IPS DF 19.7 (cell line): ENCODE measurements at places on chromosomes 6 and 20.

GRCh38 chr20:50020288-50020687, 37.5 kb downstream of the SNAI1 start:
- no peak for DNase-seq

DNA sequence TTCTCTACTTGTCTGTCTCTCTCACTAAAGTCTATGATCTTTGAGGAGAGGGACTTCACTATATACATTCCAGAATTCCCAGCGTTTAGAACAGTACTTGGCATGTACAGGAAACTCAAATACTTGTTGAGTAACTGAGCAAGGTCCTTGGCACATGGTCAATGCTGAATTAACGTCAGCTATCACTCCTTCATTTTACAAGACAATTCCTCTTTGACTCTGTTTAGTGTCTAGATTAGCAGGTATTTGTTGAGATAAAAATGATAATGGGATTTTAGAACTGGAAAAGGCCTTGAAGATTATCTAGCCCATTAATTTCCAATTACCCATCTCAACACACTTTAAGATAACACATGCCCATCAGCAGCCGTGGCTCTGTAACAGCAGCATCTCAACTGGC, 6.6 kb upstream of the GUCA1B start:
- DNase-seq: no peak

- DNase-seq: no peak
These were observed 185.3 kb downstream of the ADAT2 start for GRCh38 chr6:143264986-143265764.

DNA sequence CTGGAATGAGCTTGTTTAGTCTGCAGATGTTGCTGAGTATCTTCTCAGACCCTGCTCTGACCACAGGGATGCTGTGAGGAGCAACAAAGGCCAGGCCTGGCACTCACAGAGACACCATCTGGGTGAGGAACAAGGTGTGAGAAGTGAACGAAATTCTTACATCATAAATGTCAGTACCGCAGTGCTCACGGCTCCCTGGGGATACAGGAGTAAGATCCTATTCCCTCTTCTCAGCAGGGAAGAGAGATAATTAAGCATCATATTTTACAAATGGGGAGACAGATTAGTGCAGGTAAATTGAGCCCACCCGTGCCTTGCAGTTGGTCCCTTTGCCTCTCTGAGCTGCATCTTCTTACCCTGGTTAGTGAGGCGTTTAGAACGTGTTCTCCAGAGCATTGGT, 106.2 kb downstream of the DTD1 start:
- DNase-seq: no peak

DNA sequence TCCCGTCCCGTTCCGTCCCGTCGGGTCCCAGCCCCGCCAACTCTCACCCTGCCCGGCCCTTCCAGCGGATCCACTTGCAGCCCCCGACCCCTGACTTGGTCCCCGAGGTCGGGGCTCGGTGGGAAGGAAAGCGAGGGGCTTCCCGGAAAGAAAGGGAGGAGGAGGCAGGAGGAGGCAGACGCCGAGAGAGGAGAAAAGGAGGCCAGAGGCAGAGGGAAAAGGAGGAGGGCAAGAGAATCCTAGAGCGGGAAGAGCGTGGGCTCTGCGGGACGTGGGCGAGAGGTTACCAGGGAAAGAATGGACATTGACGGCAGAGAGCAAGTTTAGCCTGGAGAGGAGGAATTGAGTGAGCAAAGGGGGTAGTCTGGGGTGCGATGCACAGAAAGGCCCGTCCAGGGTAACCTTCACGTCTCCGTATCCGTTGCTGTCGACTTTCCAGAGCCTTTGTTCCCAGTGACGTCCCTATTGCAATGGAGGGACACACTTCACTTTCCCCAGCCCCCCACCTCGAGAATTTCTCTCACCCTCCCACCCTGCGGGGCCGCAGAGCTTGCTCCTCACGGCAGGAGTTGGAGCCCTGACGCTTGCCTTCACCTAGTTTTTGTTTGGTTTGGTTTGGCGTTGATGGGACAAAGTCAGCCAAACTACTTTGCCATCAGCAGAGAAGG, 477 bp upstream of the MOXD1 start:
- no peak for DNase-seq

DNA sequence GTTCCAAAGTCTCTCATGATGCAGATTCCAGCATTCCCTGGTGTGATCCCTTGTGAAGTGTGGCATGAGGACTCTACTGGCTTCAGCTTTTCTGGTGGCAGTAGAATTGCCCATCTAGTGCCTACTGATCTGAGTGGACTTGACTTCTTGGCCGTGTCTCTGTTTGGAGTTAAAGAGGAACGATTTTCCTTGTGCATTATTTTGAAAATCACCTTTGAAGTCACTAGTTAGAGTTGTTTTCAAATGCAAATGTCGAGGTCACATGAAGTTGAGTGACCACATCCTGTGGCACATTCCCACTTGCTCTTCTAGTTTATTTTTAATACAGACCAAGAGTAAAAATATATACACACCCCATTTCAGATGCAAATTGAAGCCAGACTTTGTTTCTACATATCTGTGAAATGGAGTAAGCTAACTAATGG, 270.7 kb upstream of the TAB2 start:
- no peak for DNase-seq

DNA sequence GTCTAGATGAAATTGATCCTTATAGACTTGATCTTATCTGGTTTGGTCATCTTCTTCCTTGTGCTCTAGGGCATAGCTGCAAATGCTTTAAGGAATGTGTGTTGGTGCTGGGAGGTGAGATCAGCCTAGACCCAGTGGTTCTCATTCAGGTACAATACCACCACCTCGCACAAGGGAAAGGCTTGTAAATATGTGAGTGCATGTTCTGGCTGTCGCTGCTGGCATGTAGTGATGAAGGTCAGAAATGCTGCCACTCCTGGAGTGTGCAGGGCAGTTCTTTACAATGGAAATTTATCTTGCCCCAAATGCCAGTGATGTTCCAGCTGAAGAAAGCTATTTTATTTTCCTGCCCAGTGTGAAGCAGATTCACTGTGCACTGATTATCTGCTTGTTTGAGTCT, 900.9 kb downstream of the QKI start:
- DNase-seq: no peak

DNA sequence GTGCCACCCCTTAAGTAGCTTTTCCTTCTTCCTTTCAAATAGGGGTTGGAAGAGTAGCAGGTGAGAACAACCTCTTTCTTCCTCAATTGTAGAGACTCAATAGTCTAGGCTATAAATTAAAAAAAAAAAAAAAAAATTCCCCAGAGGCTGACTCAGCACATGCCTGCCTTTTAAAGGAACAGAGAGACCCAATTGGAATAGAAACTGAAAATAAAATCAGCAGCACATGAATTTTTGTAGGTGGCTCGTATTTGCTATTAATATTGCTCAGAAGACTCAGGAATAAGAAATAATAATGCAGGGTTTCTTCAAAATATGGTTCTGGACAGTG, 19.3 kb downstream of the TOP1 start:
- DNase-seq: no peak

GRCh38 chr6:128516514-128516898, 3.9 kb downstream of the PTPRK start:
- no peak for DNase-seq

- DNase-seq: no peak
These were observed 27.0 kb downstream of the CBFA2T2 start for GRCh38 chr20:33516882-33517281.

GRCh38 chr6:54156650-54157250, 45.5 kb downstream of the MLIP start:
- no peak for DNase-seq

DNA sequence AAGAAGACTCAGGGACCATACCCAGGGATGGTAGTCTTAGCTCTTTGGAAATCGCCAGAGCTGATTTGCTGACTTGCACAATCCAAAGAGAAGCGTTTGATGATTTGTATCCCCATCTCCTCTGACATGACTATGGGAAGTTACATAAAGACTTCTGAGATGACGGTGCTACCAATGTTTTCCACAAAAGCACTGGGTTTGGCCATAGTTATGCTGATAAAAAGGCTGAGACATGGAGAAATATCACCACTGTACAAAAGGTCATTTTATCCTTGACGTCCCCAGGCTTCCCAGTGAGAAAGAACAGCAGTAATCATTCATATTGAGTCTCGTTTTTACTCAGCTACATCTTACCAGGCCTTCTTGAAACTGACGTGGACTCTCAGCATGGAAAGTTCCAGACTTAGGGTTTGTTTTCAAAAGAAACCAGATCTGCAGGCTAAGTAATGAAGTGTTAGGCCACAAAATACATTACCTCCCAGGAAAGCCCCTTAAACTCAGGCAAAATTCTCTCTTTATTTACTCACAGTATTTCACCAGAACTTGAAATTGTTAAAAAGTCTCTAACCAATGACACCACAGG, 370.3 kb upstream of the JARID2 start:
- DNase-seq: no peak

- no peak for DNase-seq
These were observed at the start of gene GLP1R for GRCh38 chr6:39048481-39049399. GLP1R (plus strand) TSS chr6:39048781; CDS start chr6:39048841, 60 bp downstream.

DNA sequence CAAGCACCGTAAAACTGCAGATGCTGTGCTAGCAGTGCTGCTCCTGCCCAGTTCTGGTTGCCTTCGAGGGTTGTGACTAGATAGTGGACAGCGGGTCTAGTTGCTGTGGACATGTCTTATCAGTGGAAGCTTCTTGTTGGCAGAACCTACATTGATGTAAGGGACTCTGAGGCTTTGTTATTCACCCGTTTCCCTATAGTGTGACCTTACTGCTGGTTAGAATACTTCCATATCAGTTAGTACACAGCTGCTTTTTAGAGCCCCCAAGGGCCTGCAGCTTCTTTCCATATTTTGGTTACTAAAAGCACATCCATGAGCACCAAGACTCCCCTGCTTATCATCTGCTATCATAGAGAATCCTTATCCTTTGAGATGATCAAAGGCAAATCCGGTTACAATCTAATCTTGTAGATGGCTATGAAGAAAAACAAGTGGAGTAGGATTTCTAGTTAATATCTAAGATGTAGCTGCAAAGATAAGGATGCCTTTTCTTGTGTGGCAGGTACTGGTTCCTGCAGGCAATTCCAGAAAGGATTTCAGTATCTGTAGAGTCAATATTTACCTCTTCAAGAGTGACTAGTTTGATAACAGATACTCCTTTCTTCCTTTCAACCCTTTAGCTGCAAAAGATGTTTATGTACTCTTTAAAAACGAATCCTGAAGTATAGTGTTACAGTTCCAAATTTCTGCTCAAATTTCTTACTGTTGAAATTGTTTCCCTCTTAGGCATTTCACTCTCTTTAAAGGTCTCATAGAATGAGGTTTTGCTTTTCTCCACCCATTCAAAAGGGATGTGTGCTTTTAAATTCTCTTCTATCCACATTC, 163.6 kb downstream of the JARID2 start:
- no peak for DNase-seq

GRCh38 chr6:106360410-106360988, at the start of gene CRYBG1:
CRYBG1 (plus strand) TSS chr6:106360717; CDS start chr6:106360909, 192 bp downstream.
- DNase-seq: no peak

DNA sequence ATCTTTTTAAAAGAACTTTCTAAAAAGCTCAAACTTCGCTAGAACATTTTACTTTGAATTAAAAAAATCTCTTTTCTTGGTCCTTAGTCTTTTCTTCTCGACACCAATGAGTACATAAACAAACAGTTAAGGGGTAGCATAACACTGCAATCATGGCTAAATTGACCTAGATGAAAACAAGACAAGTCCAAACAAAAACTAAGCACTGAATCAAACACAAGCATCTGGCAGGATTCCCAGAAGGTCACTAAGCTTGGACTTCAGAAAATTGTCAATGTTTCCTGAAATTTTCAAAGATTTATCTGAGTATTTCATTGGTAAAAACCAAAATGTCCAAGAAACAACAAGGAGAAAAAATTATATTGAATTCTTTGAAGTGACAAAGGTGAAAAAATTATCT, 5.0 kb downstream of the COL21A1 start:
- no peak for DNase-seq

GRCh38 chr6:49855221-49855620, 11.1 kb downstream of the CRISP1 start:
- no peak for DNase-seq

GRCh38 chr6:68238097-68238601, 396.9 kb upstream of the ADGRB3 start:
- DNase-seq: no peak

DNA sequence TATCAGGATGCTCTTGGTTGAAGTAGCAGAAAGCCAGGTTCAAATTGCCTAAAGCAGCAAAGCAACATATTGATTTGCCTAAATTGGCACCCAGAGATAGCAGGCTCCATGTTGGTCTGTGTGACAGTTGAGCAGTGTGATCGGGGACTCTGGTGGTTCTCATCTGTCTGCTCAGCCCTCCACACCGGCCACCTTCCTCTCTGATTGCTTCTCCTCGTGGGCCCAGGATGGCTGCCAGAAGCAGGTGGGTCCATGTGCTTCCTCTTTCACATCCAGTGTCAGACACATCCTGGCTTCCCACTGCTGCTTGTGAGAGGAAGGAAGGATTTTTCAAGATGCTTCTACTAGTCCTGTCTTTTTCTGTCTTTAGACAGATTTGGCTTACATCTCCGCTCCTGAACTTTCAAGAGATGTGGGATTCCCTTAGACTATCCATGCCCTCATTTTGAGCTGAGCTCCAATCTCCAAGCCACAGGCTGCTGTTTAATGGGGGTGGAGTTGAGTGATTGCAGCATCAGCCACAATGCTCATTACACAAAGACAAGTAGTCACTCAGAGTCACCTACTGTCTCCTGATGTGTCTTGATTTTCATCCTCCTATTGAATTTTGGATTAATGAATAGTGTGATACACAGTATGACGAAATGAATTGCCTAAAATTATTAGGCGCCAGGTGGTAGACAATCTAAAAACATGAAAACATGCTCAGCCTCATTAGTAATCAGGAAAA, 122.2 kb downstream of the ZDHHC14 start:
- no peak for DNase-seq

- DNase-seq: no peak
These were observed 145.0 kb downstream of the LRRC1 start for GRCh38 chr6:53939830-53940229.

DNA sequence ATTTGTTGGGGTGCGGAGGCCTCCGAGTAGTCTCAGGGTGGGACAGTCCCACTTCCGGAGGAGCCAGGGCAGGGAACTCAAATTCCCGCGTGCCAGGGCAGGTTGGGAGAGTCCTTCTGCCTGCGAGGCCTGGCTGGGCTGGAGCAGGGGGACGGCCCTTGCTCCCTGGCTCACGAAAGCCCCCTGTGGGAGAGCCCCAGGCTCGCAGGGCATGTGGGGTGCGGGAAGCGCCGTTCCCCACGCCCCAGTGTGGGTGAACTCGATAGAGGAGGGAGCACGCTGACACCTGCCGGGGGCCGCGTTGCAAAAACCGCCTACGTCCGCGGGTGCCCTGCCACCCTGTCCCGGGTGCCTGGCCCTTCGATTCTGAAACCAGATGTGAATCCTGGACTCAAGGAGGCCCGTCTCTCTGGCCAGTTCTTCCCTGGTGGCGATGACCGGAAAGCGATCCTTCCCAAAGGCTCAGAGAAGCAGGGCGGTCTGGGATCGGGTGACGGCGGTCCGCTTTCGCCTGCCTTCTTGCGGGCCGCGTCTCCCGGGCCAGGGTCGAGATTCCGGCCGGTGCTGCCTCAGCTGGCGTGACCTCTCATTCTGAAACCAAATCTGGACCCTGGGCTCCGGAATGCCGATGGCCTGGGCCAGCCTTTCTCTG, 1846.5 kb upstream of the DEFB115 start:
- no peak for DNase-seq

DNA sequence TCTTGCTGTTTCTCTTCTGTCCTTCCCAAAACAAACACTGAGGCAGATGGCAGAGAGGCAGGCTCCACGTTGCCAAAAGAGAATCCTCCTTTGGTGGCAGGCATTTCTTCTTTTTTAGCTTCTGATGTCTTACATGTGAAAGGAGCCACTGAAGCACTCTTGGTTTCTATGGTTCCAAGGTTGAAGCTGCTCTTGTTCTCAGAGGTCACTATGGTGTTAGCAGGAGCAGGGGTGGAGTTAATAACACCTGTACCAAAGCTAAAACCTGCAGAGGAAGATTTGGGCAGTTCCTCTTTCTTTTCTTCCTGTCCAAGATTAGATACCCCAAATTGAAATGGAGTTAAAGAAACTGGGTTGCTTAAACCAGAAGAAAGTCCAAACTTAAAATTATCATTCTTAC, 28.8 kb downstream of the FAM8A1 start:
- no peak for DNase-seq
